ENCODE measurements at places on chromosomes 12 and 14.

DNA sequence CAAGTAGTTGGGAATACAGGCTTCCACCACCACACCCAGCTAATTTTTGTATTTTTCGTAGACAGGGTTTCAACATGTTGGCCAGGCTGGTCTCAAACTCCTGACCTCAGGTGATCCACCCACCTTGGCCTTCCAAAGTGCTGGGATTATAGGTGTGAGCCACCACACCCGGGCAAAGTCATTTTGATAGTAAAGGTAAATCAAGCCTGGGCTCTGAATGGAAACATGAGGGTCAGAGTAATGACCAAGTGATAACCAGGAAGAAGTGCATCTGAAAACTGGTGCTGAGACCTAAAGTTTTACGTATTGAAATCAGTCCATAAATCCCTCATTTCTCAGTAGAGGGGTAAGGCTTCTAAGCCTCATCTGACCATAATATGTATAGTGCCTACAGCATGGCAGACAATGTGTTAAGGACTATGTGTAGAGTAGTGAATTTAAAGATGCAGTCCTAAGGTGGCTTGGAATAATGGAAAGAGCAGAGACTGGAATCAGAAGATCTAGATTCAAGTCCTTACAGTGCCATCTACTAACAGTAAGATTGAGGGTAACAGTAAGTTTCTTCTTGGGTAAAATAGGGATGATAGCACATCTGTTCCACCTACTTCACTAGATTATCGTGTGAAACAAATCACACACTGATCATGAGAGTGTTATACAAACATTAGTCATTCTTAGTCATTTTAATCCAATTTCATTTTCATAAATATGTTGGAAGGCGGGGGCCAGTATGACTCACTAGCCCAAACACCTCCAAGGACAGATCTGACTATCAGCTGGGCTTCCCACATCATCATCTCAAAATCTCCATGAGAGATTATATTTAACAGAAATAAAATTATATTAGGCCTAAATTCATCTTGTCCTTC is 11.2 kb downstream of the MAP4K5 start:
- DNase-seq, result peak; percentile 32

GRCh38 chr12:108578264-108578663 is 15.9 kb downstream of the ISCU start:
- DNase-seq, result no peak

GRCh38 chr14:105588236-105588860 is 62.0 kb downstream of the TMEM121 start:
- no peak for DNase-seq

DNA sequence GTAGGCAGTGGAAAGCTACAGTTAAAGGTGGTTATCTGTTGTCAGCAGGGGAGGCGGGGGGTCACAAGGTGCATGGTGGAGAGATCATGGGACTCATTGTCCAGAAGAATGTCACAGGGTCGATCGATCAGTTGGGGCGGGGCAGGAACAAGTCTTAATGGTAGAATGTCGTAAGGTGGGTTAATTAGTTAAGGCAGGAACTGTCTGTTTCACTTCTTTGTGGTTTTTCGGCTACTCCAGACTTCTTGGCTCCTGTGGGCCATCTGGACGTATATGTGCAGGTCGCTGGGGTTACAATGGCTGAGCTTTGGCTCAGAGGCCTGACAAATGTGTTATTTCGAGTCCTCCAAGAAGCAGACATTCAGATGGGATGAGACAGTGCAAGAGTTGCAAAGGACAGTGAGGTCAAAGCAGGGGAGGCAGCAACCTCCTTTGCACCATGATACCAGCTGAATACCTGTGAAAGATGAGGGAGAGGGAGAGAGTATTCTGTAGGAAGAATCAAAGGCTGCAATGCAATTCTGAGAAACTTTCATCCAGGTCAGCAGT is 246.9 kb upstream of the TMEM132C start:
- DNase-seq, result no peak

GRCh38 chr14:42316693-42317092 is 710.0 kb downstream of the LRFN5 start:
- no peak for DNase-seq

DNA sequence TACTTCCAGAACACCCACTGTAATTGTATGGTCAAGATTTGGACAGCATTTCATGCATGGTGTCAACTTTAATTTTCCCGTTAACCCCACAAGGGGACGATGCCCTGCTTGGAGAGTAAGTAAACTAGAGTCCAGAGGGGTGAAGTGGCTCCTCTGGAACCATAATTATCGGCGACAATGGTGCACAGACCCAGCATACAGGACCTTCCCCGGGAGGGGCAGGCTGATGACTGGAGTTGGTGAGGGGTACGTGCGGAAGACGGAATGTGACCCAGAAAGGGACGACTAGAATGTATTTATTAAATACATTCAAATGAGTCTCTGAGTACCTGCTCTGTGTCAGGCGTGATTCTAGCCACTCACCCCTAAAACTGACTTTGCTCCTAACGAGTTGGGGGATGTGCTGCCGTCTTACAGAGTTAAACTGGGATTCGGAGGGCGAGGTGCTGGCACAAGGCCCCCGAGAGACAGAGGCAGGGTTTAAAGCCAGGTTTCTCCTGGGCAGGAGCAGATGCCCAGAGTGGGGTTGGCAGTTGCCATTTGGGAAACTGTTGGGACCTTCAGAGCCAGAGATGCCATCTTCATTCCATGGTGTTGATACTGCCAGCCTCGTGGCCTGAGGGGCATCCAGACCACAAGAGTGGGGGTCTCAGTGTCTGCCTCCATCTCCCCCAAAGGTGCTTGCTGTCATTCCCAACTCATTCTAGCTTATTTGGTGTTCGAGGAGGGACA is 10.9 kb downstream of the RTL1 start:
- DNase-seq, result no peak

- no peak for DNase-seq
Observed at GRCh38 chr12:77122661-77123060, 57.3 kb upstream of the E2F7 start.

DNA sequence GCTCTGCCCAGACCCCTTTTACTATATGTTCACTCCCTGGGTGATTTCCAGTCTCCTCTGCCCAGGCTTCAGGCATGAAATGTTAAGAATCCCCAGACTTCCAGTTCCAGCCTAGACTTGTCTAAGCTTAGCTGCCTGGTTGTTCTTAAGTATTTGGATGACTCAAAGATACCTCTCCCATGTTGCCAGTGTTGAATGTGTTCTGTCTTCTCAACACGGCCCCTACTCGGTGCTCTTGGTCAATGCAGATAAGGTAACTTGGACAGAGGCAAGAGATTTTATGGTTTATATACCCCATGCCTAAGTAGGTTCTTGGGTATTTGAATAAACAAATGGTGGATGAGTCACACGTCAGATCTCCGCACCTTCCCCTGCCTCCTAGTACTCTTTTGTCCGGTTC is 13.6 kb downstream of the PIWIL1 start:
- no peak for DNase-seq

GRCh38 chr14:81533536-81534343 is at the start of gene SEL1L:
Gene SEL1L (minus strand): TSS chr14:81533853. CDS start chr14:81533744, 109 bp downstream.
- DNase-seq, result peak; percentile 98

- no peak for DNase-seq
Observed at GRCh38 chr12:31393004-31393550, 67.1 kb upstream of the SINHCAF start.

- no peak for DNase-seq
Observed at GRCh38 chr14:73634011-73634833, 10.6 kb upstream of the DNAL1 start.

DNA sequence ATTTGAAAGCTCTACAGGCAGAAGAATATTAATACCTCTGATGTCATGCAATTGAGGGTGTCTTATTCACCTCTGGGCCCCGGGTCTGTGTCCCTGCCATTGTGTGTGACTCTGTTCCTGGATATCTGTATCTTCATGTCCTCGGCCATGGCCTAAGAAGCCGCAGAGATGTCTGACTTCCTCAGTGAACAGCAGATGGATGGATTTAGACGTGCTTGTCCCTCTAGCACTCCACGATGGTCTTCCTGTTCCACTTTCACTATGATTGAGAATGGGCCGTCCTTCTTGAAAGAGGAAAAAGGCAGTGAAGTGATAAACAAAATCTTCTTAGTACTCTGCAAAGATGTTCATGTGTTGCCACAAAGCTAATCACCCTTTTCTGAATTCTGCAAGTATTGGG is 217.4 kb downstream of the SLC41A2 start:
- DNase-seq, result no peak

DNA sequence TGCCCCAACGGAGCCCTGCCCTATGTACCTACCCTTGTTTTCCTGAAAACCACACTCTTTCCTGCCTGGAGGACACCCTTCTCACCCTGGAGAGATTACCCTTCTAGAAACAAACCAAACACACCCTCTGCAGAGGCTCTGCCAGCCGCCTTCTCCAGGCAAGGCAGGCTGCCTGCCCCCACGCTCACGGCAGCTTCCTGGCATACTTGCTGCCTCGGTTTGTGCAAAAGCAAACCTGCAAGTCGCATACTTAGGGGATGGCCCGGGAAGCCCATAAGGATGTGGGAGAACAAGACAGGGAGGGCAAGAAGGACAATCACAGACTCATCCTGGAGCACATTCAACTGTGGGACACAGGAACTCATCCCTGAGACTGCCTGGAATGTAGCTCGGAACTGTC is 154.0 kb upstream of the DIO3 start:
- DNase-seq, result no peak

GRCh38 chr12:80677994-80678393 is 29.4 kb upstream of the MYF6 start:
- DNase-seq, result no peak

DNA sequence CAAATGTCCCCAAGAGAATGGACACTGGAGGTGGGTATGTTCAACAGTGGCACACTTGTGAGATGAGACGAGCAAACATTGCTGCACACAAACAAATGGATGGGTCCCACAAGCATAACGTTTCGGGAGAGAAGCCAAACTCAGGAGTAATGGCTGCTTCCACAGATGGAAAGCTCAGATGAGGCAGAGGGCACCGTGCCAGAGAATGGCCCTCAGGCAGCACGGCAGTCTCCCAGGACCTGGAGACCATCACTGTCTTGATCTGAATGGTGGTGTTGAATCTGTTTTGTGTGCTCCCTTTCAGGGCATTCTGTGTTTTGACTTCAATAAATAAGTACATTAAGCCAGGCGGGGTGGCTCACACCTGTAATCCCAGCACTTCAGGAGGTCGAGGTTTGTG is 8.5 kb upstream of the CDCA4 start:
- DNase-seq, result no peak

DNA sequence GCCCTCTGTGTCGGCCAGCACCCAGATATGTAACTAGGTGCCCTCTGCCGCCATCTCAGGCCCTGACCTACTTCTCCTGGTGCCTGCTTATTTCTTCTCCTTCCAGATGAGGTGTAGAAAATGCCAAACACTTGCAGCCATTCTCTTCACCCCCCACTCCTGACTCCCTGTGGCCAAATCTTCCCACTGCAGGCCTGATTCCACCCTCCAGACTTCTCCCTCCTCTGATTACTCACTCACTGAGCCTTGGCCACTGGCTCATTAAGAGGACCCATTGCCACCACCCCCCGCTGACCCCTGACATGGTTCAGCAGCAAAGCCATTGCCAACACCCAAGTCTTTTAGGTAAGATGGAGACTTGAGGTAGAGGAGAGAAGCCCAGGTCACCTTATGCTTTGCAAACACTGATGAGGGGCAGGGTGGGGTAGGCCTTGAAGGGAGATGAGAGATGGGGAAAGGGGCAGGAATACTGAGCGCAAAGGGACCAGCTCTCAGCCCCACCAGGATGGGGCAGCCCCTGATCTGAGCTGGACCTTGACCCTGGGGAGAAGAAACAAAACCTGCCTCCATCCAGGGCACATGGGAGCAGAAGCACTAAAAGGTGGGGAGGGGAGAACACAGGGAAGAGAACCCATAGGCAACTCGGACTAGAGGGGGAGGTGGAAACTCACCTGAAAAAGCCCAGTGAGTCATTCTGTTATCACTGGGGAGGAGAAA is 25.1 kb upstream of the ANO2 start:
- no peak for DNase-seq

- no peak for DNase-seq
Observed at GRCh38 chr12:80157645-80158044, 58.3 kb downstream of the OTOGL start.

DNA sequence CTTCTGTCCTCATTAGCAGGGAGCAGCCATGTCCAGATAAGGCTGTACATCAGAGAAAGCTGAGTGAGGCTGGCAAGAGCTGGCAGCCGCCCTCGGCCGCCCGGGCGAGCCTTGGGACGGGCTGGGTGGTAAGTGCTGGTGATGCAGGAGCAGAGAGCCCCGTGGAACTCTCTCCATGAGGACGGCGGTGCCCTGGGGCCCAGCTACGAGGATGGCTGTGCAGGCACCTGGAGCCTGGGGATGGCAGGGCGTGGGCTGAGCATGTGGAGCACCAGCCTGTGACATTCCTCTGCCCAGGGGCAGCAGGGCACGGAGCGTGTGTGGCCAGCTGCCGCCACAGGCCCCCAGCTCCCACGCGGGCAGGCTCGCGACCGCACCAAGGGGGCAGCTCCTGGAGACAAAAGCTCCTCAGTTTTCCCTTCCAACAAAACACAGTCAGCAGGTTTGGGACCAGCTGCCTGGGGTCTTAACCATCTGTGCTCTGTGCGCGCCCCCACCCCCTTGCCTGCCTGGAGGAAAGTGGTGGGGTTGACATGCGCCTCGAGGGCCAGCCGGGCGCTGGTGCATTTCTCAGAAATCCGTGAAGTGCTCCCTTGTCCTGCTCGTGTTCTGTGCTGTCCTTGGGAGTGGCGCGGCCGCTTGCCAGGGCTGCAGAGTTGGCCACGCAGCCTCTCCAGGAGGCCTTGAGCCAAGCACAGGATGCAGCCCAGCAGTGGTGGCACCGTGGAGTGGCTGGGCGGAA is 21.4 kb downstream of the PACS2 start:
- no peak for DNase-seq

DNA sequence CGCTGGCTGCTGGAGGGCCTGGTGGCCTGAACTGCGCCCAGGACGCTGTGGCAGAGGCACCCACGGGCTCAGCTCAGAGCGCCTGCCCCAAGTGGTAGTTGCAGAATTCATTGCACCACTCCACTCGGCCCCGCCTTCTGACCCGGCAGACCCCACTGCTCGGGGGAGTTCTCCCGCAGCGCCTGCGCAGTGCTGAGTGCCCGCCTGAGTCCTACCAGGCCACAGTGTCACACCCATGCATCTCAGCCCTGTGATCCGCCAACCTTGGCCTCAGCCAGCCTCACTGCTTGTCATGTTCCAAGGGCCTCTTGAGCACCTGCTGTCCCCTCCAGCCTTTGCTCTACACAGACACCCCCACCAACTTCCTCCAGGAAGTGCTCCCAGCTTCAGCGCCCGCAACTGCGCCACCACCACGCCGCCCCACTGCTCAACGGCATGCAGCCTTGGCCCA is 12.2 kb downstream of the DEGS2 start:
- no peak for DNase-seq

GRCh38 chr12:42023733-42024494 is 120.8 kb downstream of the GXYLT1 start:
- no peak for DNase-seq

GRCh38 chr14:52790011-52790755 is 1.2 kb downstream of the GNPNAT1 start:
- DNase-seq, result no peak

GRCh38 chr12:16606991-16607390 is 1.0 kb upstream of the LMO3 start:
- no peak for DNase-seq

- DNase-seq, result no peak
Observed at GRCh38 chr12:53399896-53400295, 19.9 kb downstream of the SP1 start.
